Stimulated activated CD8-positive, alpha-beta memory T cell treated with anti-CD3 and anti-CD28 coated beads, Interleukin-7, amount 100 ng/mL, for 4 hours (primary cell): ENCODE measurements at places on chromosomes 3 and 15.

GRCh38 chr15:39819533-39819932 lies 36.9 kb upstream of the FSIP1 start:
- DNase-seq: no peak

DNA sequence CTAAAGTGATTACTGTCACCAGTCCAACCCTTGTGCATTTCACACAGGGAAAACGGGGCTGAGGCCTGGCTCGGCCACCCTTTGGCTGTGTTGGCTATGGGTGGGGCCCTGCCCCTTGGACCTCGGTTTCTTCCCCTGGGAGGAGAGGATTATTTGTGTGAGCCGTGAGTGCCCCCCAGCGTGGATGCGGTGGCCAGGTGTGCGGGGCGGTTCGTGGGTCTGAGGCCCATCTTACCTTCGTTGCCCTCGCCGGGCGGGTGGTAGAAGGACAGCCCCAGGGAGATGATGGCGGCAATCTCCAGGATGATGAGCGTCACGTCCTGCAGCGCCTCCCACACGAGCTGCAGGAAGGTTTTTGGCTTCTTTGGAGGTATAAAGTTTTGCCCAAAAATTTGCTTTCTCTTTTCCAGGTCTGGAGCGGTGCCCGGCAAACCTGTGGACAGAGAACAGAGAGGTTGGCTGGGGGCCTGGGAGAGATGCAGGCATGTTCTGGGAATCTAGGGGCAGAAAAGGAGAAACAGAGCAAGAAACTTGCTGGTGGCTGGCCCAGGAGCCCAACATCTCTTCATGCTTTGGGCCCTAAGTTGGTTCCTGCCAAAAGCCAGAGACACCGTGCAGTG lies 89.6 kb upstream of the SEC13 start:
- no peak for DNase-seq

DNA sequence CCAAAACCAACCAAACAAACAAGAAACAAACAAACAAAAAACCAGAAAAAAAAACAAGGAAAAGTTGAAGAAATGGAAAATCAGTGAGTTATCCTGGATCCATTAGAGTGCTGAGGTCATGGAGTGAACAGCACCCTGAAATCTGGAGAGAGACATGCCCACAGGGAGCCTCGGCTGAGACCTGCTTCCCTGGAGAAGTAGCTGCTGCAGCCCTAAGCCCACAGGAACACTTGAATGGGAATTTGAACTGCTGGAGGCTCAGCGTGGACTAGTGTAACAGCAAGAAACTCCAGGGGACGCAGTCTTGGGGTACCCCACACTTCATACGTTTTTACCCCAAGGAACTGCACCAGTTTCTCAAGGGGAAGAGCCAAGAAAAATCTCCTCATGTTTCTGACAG lies 144.1 kb upstream of the UBE3A start:
- no peak for DNase-seq

DNA sequence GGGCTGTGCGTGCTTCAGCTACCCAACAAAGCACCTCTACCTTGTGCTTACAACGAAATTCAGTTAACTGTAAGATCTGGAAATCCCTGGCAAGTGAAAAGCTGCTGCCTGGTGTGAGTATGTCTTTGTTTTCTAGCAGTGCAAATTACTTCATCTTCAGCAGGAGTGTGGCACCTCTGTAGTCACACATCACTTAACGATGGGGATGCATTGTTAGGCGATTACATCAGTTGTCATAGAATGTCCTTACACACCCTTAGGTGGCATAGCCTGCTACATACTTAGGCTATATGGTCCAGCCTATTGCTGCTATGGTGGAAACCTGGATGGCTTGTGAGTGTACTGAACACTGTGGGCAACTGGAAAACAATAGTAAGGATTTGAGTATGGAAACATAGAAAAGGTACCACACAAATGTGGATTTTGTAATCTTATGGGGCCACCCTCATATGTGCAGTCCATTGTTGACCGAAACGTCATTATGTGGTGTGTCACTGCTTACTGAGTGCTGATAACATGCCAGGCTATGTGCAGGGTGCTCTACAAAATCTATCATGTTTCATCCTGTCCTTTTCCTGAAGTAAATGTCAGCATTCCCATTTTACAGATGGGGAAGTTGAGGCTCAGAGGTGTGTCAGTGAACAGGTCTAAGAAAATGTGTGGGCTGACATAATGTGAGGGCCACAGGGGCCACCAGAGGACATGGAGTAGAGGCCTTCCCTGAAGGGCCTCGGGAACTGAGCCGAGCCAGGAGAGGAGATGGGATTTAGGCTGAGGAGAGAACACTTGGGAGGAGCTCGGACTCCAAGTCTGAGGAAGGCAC lies 173.5 kb downstream of the VGLL4 start:
- no peak for DNase-seq

DNA sequence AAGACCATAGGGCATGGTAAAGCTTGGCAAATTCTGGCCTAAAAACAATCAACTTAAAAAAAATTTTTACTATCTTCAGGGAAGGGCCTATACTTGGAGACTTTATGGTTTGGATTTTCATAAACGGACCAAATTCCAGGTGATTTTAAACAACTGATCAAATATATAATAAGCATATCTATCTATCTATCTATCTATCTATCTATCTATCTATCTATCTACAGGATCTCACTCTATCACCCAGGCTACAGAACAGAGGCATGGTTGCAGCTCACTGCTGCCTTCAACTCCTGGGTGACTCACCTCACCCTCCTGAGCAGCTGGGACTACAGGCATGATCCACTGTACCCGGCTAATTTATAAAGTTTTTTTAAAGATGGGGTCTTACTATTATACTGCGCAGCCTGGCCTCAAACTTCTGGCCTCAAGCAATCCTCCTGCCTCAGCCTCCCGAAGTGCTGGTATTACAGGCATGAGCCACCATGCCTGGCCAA lies 6.7 kb downstream of the SPPL2A start:
- DNase-seq: no peak

GRCh38 chr3:147736226-147736625 lies 327.1 kb downstream of the ZIC1 start:
- DNase-seq: no peak

- no peak for DNase-seq
Measured at GRCh38 chr15:80557441-80558234, 137.5 kb upstream of the ABHD17C start.

GRCh38 chr3:194865615-194866014 lies 179.9 kb downstream of the FAM43A start:
- no peak for DNase-seq

GRCh38 chr3:48993834-48994233 lies 3.8 kb downstream of the P4HTM start:
- no peak for DNase-seq

GRCh38 chr3:45011756-45012508 lies 14.2 kb upstream of the CLEC3B start:
- no peak for DNase-seq

DNA sequence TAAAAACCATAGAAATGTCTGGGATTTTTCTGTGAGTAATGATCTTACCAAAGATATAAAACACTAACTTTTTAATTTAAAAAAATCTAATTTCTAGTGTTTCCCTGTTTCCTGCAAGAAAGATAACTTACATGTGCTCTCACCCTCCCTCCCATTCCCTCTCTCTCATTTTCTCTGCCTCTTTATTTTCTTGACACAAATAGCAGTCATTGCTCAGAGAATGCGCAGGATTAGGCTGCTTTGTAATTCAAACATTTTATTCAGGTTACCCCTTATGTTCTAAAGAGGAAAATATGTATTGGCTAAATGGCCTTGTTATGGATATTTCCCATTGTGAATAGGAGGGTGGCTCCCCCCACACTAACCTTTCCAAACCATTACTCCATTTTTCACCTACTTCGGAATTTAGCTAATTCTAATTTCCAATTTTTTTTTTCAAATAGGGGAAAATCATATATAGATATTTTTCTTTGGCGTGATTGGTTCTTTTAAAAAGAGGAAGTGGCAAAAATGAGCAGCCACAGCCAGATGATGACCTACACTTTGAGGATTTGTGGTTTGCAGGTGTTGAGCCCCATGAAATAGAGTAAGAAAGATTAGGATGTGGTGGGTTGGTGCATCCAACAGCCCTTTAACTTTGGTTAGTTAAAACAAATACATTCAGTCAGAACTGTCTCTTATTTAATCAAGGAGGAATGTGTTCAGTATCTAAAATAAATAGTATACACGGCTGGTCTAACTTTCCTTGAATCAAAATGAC lies 554.4 kb downstream of the IGSF11 start:
- DNase-seq: no peak

DNA sequence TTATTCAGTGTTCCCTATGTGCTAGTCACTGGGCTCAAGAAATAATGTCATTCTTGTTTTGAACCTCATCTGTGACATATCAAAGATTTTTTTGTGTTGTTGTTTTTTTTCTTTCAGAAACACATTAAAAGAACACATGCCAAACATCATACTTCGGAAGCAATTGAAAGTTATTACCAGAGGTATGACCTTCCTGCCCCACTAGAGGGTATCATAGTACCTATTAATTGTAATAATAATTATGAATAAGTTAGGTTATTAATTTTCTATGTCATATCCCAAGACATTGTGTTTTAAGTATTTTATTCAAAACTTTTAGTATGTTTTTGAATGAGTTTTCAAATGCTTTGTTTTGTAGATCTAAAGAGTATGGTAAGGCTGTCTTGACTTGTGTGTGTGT lies 65.7 kb downstream of the CDIN1 start:
- DNase-seq: no peak

- DNase-seq: no peak
Measured at GRCh38 chr3:170953229-170953628, 44.8 kb upstream of the EIF5A2 start.

DNA sequence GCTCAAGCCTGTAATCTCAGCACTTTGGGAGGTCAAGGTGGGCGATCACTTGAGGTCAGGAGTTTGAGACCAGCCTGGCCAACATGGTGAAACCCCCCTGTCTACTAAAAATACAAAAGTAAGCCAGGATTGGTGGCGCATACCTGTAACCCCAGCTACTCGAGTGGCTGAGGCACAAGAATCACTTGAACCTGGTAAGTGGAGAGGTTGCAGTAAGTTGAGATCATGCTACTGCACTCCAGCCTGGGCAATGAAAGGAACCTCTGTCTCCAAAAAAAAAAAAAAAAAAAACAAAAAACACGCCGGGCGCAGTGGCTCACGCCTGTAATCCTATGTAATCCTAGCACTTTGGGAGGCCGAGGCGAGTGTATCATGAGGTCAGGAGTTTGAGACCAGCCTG lies 18.9 kb upstream of the AP4E1 start:
- DNase-seq: no peak

GRCh38 chr3:52118156-52118875 lies 35.9 kb downstream of the POC1A start:
- no peak for DNase-seq

DNA sequence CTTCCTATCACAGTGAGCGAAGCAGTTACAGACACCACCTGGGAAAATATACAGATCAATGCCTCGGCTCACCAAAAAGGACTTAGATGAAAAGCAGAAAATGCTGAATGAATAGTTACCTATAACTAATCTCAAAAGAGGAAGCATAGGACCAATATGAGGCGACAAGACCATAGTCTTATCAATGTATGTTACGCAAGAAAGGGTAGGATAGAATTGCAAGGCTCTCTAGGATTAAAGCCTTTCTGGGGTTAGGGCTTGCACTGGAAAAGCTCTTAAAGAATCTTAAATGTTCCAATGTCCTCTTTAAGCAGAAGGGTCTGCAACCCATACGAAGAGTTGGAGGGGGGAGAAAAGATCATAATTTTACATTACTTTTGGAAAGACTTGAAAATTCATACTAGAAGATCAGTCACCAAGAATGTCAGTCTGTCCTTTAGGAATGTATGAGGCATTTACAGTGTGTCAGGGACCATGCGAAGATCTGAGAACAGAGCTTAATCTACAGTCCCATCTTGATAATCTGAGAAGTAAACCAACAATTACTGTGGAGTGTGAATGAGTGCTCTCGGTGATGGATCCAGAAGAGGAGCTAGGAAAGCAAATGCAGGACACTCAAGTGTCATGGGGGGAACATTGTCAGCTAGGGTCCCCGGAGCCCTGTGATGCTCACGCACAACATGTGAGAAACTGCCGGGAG lies 185.9 kb downstream of the GREM1 start:
- DNase-seq: no peak

DNA sequence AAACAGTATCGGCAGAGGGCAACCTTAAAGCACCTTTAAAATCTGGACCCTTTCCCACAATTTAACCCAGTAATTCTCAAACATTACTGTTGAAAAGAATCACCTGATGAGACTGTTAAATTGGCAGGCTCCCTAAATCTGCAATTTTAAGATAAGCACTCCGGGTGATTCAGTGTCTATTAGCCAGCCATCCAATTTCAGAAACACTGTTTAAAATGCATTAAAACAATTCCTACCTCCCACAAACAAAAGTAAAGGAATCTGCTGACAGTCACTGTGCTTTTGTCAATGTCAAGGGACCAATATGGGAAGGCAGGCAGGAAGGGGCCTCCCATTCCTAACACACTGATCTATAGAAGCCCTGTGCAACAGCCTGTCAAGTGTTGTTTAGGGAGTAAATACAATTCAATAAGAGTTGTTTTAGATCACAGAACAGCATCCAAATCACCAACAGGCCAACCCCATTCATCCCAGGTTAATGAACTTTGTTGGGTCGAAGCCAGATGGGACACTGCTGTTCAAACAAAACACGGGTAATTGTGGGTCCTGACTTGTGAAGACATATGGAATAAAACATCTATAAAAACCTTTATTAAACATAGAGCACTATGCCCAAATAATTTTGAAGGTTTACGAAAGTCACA lies 21.4 kb downstream of the SIAH2 start:
- no peak for DNase-seq

GRCh38 chr3:177893331-177893730 lies 642.9 kb upstream of the KCNMB2 start:
- no peak for DNase-seq

- no peak for DNase-seq
Measured at GRCh38 chr3:31225923-31226322, 306.8 kb upstream of the STT3B start.

GRCh38 chr15:88704791-88705768 lies 66.3 kb downstream of the ISG20 start:
- DNase-seq: no peak

DNA sequence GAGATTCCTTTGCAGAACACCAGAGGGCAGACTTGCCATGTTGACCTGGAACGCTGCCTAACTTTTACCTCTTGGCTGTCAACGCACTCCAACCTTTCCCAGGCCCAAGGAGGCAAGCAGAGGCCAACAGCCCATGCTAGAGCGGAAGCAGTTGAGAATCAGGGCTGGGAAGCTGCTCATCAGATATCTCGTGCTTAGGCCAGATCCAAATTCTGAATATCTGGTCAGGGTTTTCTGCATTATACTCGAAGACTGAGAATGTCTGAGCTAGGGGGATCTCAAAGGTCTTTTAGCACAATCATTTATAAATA lies 2.5 kb downstream of the XIRP1 start:
- peak; percentile 29 for DNase-seq

DNA sequence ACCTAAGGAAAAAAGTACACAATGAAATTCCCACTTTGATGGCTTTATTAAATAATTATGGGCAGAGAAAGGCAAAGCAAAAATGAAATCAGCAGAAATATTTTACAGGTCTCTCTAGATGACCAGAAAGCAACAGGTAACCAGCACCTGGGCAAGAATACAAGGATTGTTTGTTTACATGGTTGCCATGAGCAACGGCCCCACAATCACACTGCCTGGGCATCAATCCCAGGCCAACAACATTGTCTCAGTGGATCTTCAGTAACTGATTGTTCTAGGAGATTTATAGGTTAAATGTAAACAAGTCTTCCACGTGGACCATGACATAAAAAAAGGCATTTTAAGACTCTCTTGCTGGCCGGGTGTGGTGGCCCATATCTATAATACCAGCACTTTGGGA lies 82.6 kb downstream of the PDZRN3 start:
- DNase-seq: no peak

- DNase-seq: no peak
Measured at GRCh38 chr3:149215515-149215914, 6.1 kb downstream of the CP start.

GRCh38 chr15:36109943-36110658 lies 469.3 kb upstream of the CDIN1 start:
- DNase-seq: no peak
